ENCODE measurements at places on chromosomes 13 and 19.

GRCh38 chr19:39941615-39942365 is 7.4 kb upstream of the FCGBP start:
- no peak for DNase-seq

- DNase-seq = no peak
Observed at GRCh38 chr13:94859278-94859691, 146.9 kb upstream of the SOX21 start.

DNA sequence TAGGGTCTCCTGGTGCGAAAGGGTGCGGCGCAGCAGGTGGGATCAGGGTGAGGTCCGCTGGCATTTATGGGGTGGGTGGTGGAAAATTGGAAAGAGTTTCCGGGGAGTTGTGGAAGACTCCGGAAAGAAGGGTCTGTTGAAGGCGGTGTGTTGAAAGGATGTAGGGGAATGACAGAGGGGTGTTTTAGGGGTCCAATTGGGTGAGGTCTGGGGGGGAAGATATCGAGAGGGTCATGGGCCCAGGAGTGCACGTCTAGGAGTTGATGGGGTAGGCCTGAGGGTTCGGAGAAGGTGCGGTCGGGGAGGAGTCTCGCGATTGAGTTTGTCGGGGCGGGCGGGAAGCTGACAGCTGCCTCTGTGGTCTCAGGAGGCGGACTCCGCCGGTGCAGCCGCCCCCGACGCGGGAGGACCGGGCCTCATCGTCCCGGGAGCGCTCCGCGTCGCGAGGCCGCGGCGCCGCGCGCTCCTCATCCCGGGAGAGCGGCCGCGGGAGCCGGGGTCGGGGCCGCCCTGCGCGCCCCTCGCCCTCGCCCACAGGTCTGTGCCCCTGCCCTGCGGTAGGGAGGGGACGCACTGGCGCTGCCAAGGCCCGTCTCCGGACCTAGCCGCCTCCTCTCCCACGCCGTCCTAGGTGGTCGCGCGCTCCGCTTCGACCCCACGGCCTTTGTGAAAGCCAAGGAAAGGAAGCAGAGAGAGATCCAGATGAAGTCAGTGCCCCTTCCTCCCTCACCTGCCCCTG is 7.0 kb downstream of the PGLYRP1 start:
- no peak for DNase-seq

DNA sequence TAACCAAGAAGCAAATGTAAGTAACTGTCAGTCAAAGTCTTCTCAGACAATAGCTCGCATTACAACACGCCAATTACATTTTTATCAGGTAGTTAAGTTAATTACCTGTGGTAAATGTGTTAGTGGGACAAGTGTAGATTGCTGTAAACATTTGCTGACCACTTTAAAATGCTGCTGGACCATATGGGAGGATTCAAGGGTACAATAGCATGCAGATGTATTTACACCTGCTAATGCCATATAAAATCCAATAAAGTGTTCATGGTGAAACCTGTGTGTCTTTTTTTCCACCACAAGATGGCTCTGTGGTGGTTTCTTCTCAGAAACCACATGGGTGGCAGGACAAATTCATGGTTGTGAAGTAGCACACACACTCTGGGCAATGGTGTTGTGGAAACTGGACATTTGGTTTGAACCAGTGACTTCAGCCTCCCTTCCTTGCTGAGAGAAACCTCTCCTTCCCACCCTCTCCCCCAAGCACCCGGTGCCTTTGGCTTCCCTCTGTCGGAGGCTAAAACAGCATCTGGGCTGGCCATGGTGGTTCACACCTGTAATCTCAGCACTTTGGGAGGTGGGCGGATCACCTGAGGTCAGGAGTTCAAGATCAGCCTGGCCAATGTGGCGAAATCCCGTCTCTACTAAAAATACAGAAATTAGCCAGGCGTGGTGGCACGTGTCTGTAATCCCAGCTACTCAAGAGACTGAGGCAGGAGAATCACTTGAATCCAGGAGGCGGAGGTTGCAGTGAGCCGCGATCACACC is 18.1 kb upstream of the GTF3A start:
- DNase-seq = no peak

DNA sequence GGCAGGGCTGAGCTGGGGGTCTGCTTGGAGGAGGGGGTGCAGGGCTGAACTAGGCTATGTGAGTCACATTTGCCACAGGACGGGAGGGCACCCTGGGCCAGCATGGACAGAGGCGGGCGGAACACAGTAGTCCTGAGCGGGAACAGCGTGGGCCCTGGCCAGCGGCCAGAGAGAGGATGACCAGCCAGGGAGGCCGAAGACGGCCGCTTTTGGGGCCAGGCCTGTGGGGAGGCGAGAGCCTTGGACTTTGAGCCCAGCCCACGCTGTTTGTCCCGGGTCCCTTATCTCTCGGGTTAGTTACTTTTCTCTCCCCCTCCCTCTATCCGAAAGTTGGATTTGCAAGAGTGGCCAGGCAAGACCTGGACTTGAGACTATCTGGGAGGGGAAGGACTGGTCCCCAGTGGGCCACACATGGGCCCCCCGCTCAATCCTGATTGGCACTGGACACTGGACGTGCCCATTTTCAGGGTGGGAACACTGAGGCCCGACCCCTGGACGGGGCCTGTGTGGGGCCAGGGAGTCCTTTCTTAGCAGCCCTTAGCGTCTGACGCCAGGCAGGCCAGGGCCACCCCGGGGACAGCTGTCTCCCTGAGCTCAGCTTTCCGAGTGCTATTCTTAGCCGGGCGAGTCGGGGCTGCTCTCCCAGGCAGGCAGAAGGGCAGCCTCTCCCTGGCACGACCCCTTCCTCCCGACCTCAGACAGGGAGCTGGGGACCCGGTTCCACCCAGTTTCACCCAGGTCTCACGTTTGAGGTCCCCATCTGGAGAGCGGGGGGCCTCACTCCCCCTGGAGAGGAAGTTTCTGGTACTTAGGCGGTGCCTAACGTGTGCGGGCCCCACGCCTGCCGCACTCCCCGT is 833 bp downstream of the GAMT start:
- no peak for DNase-seq

DNA sequence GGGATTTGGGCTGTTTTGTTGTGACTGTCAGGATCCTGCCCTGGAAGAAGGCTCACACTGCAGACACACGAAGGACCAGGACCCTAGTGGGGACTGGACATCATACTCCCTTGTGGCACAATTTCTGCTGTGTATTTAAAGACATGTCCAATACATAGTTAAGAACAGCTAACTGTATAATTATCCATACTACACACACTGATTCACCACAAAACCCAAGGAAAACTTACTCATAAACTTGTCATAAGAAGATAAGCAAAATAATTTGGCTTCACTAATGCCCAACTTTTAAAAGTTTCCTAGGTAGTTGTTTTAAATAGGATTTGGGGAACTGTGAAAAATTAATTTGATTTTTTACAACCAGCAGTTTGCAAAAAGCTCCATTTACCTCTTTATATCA is 46.1 kb downstream of the LATS2 start:
- DNase-seq = no peak

- DNase-seq = no peak
Observed at GRCh38 chr13:27493981-27494380, 43.6 kb upstream of the MTIF3 start.

DNA sequence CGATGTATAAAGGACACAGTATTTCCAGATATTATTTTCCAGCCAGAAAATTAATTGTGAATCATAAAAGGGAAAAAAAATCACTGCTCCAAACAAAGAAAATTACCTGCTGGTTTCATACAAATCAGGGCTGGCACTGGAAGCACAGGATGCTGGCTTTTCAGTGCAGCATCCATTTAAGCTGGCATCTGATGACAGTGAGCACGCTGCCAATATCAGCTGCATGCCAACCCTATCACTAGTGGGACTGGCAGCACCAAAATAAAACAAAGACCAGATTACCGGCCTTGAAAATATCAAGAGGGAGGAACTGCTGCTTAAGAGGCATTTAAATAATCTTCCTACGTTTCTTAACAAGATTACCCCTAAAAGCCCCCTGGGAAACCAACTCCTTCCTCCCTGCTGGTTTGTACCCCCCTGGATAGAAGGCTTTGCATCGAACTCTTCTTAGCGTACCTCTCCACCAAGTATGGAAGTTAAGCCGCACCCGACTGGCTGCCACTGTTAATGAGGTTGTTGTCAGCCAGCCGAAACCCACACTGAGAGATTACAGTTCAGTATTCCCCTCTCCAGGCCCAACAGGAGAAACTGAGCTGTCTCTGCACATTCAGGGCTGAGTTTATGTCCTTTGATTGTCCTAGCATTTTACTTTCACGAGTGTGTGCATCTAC is 257.8 kb downstream of the EFNB2 start:
- DNase-seq = no peak

DNA sequence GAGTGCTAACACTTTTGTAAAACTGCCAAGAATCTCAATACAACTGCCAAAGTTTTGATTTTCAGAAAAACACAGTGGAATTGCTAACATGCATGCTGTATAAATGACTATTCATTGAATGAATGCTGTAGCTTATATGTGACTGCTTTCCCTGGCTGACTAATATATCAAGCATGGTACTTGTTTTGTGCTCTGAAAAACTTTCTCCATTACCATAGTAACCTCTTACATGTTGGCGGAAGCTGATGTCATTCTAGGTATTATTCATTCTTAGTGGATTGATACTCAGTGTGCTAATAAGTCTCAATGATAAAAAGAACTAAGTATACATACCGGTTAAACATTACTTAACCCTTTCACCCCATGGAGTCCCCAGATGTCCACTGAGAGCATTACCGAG is 166.1 kb upstream of the MYO16 start:
- no peak for DNase-seq

DNA sequence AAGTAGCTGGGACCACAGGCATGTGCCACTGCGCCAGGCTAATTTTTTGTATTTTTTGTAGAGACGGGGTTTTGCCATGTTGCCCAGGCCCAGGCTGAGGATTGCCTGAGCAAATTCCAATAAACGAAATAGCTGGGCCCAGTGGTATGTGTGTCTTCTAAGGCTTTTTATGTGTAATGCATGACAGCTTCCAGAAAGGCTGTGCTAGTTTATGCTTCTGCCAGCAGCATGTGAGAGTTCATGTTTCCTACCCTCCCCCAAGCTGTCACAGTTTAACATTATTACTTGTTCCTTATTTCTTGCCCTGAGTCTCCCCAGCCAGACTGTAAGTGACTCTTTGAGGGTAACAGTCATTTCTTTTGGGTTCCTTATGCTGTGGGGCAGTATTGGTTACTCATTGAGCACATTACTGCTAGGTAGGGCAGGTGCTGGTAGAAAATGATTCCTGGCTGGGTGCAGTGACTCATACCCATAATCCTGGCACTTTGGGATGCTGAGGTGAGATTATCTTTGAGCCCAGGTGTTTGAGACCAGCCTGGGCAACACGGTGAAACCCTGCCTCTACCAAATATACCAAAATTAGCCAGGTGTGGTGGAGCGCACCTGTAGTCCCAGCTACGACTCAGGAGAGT is 13.6 kb downstream of the GPATCH1 start:
- no peak for DNase-seq

- no peak for DNase-seq
Observed at GRCh38 chr19:18775586-18776287, 15.4 kb downstream of the COMP start.

DNA sequence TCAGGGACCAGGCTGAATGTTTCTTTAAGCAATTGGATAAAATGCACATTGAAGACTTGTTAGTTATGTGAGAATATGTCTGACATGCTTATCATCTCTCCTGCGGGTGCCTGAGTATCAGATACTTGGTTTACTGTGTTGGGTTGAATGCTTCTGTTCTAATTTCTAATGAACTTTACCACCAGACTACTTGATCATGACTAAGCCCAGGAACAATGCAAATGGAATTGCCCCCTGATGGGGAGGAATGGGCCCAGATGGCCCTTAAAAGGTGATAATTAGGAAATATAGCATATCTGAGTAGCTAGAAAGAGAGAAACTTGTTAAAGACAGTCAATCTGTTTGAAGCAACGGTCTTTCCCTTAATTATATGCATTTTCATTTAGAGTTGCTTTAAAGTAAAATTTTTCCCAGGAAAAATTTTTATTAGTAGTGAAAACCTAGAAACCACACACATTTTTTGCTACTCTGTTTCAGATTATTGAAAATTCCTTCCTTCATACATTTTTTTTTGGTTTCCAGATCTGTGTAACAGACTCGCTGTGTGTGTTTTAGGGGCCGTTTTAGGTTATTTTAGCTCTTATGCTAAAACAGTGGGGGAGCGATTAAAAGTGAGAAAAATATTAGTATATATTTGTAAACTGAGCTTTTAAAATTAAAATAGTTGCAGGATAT is 186.6 kb downstream of the TM9SF2 start:
- peak; percentile 82 for DNase-seq

DNA sequence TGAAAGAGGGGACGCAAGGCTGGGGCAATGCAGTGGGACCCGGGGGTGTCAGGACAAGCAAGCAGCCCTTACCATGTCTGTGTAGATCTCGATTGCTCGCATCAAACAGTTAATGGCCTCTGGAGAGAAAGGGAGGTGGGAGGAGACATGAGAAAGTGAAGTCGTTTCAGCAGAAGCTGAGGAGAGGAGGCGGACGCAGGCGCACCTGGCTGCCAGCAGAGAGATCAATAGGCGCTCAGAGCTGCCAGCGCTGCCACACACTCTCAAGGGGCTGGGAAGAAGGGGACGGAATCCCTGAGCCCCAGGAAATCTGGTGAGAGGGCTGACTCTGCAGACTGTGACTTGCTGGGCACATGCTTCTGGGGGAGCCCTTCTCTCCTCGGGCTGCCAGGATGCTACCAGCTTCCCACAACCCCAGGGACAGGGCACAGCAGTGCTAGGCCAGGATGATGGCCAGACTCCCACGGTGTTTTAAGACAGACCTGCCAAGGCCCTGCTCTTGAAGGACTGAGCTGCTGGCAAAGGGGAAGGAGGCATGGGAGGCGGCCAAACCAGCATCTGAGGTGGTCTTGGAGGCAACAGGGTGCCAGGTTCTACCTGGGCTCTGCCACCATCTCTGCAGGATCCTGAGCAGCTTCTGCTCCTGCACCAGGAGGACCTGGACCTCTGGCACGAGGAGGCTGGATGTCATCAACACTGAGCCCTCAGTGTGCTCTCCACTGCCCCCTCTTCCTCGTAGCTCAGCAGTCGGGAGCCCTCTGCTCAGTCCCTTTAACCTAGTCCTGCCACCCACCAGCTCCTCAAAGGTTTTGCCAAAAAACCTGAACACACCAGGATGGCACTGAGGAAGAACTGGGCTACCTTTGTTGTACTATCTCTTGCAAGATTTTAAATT is 11.7 kb upstream of the KPTN start:
- DNase-seq = no peak

- no peak for DNase-seq
Observed at GRCh38 chr13:98743377-98743776, 9.1 kb downstream of the SLC15A1 start.

- no peak for DNase-seq
Observed at GRCh38 chr13:22592515-22592914, 588.3 kb upstream of the SGCG start.

GRCh38 chr13:25932365-25932764 is 119.5 kb downstream of the SHISA2 start:
- no peak for DNase-seq

GRCh38 chr19:46386996-46387712 is 26.2 kb downstream of the CCDC8 start:
- no peak for DNase-seq
